NCI-H345 (cell line): ENCODE measurements at places on chromosomes 6 and 20.

DNA sequence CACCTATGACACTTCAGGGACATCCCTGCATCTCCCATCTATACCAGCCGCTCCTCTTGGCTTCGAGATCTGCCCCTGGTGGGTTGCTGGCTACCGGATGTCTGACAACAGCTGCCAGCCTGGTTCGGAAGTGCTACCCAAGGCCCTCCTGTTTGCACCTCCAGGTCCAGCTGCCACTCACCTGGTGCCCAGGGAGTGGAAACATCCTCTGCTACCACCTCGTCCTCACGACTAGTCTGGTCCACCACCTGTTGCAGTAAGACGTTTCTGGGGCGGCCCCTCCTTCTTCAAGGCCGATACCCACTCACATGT is 8.3 kb upstream of the PCMTD2 start:
- DNase-seq: no peak

- DNase-seq: peak; percentile 35
These were observed 512 bp downstream of the TAP1 start for GRCh38 chr6:32852844-32853540.

DNA sequence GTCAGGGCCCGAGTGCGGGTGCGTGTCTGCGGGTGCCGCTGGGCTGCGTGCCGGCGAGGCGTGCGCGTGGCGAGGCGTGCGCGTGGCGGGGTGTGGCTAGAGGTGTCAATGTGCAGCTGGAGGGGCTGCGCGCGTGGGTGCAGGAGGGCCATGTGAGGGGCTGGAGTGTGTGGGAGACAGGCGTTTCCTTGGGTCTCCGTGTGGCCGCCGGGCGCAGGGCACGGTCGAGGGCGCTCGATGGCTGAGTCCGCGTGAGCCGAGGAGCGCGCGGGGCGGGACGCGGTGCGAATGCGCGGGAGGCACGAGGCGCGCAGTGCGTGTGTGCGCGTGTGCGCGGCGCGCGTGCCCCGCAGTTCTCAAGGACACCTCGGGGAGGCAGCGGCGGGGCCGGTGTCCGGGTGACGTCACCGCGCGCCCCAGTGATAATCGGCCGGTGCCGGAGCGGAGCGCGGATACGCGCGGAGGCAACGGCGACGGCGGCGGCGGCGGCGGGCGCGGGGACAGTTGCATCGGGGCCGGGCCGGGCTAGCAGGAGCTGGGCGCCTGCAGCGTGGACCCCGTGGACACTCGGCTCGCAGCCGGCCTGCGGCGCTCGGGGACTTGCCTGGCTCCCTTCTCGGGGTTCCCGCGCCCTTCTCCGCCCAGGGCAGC is 38.7 kb downstream of the YTHDF1 start:
- peak; percentile 40 for DNase-seq

DNA sequence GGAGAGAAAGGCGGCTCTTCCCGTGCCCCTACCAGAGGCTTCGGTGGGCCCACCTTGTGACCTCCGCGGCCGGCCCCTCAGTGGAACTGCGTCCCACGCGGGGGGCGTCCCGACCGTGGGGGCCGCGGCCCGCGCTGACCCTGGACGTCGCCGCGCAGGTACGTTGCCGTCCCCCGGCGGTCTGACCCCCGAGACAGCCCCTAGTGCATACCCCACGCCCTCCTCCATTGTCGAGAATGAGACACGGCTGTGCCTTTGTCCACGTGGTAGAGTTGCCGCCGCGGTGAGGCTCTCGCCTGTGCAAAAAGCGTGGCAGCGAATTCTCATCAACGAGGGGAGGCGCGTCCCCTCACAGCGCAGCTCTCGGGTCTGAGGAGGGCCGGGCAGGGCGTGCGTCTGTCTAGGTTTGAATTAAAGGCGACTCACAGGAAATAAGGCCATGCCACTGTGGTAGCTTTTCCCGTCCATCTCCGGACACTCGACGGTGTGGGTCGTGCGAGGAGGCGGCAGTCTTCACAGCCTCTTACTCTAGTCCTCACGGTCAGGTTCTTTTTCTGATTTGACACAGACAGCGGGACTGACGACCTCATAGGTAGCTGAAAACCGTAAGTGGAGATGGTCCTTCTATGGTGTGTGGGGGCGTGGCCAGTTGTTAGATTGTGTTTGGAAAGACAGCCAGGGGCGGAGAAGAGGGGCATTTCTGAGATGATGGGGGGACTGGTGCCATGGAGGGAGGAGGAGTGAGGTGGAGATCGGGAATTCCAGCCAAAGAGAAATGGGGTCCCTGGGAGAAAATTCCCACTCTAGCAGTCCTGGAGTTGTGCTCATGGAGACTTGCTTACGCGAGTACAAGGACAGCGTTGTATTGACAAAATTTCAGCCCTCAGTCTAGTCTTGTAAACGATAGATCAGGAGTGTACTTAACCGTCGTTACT is 580 bp downstream of the NXT1 start:
- DNase-seq: peak; percentile 51

- no peak for DNase-seq
These were observed 19.5 kb upstream of the SLC22A16 start for GRCh38 chr6:110495949-110496348.

GRCh38 chr20:48891235-48892048 is 30.1 kb upstream of the ARFGEF2 start:
- no peak for DNase-seq

GRCh38 chr6:39792540-39793450 is 619 bp downstream of the DAAM2 start:
- no peak for DNase-seq

- no peak for DNase-seq
These were observed 10.3 kb upstream of the IER3 start for GRCh38 chr6:30754631-30755030.

DNA sequence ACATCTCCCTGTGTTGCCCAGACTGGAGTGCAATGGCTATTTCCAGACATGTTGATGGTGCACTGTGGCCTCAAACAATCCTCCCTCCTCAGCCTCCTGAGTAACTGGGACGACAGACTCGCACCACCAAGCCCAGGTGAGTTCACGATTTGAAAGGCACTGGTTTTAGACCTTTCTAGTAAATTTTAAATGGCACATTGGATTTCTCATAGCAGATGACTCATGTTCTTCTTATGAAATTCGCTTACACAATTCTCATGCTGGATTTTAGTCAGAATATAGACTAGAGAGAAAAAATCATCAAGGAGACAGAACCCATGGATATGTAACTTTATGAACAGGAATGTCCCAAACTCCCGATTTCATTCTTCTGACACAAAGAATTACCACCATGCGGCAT is 18.1 kb upstream of the PXDC1 start:
- DNase-seq: no peak

DNA sequence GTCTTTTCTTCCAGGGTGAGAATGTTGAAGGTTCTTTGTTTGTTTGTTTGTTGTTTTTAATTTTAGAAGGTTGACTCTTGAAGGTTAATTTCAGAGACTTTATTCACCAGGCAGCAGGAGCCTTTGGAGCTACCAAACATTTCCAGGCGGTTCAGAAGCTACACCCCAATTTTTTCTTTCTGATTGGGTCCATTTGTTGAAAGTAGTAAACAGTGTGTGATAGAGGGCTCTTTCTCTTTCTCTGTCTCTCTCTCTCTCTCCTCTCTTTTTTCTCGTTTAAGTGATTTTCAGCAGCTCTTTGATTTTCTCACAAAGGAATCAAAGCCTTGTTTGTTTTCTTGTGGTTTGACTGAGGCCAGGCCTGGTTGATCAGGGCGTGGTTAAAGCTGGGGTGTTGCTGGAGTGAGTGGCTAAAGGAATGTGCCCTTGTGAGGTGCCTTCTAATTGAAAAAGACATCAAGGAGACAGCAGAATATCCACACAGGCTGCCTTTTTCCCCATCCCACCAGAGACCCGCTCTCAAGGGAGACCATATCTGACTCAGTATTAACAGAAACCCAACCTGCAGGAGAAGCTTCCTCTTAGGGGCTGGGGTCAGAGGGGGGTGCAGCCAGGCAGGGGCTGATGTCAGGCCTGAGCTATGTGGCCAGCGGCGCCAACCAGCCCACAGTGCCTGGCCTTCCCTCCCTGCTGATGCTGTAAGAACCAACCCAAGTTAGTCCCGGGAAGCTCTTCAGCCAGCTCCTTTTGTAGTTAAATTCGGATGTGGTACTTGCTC is 40.4 kb upstream of the NAA20 start:
- no peak for DNase-seq

DNA sequence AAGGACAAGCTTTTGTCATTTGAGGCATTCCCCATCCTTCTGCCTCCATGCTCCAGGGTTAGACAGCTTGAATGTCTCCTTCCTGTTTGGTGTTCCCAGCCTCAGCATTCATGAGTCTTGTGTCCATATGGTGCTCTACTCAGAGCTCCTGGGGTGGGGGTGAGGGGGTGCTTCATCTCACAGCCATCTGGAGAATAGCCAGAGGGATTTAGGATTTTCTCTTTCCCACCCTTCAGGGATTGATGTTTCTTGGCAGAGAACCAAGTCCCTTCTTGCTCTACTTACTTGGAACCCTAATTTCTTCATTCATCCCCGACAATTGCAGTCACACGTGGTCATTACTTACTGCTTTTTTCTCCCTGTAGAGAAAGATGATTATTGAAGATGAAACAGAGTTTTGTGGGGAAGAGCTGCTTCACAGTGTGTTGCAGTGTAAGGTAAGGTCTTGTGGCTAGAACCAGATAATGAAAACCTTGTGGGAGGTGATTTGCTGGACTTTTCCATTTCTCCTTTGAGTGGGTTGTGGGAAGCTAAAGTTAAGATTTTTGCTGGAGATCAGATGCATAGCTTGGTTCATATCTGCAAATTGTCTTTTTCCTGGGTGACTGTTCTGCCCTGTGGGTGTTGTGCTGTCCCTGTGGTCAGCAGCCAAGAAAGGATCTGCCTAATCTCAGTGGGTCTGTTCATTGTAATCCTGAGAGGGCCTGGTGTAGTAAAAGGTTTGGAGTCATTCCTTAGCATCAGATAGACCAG is 18.6 kb downstream of the CMTR1 start:
- no peak for DNase-seq

- DNase-seq: no peak
These were observed 119.4 kb downstream of the RFPL4B start for GRCh38 chr6:112466373-112467151.

DNA sequence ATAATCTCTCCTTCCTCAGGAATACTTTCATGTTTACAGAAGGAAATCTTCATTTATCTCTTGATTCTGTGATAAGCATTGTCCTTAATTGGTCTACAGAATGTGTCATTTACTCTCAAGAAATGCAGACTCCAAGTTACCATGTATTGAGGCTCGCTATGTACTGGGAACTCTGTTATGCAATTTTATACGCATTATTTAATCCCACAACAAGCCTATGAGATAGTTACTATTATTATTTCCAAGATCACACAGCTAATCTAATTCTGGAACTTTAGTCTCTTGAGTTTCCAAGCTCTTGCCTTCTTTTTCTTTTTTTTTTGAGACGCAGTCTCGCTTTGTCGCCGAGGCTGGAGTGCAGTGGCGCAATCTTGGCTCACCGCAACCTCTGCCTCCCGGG is 30.0 kb upstream of the RAB23 start:
- no peak for DNase-seq

GRCh38 chr6:136011475-136011874 is 160.0 kb downstream of the PDE7B start:
- DNase-seq: no peak

GRCh38 chr6:14676977-14677781 is 559.6 kb downstream of the CD83 start:
- no peak for DNase-seq

DNA sequence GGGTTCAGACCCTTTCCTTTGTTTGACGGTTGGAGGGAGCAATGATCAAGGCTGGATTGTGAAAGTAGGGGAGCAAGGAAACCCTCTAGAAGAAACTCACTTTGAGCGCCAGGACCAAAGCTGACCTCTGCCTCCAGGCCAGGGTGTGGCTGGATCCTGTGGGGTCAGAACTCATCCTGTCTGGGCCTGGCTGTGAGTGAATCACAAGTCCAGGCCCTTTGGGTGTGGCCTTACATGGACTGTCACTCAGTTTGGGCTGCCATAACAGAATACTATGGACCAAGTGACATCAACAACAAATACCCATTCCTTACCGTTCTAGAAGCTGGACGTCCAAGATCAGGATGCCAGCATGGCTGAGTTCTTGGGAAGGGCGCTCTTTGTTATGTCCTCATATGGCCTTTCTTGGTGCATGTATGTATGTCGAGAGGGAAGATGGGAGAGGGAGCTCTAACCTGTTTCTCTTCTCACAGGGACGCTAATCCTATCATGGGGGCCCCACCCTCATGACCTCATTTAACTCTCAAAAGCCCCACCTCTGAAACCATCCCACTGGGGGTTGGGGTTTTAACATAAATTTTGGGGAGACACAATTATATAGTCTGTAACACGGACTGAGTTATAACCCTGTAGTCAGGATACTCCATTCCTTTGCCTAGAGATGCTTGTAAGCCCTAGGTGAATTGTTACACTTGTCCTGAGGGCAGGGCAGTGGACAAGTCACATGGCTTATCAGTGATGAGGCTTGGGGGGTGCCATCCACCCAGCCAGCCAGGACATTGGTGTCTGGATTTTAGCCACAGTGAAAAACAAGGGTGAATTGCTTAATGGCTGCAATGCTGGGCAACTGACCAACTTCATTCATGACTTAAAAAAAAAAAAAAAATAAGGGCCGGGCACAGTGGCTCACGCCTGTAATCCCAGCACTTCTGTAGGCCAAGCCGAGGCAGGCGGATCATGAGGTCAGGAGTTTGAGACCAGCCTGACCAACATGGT is 80.0 kb downstream of the TRMT11 start:
- DNase-seq: no peak

DNA sequence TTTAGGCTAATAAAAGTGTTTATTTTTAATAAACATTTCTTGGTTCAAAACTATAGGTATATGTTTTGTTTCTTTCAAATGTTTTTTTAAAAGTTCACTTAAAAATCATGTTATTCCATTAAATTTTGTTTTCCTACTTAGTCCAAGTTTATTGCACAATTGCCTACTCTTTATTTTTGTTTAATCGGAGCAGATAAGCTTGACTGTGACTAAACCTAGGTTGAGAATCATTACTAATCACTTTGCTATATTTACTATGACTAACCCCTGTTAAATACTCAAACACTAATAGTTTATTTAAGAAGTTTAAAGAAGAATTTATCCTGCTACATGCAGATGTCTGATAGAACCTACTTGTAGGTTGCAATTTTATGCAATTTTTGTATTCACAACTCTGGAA is 18.8 kb downstream of the MAP3K4 start:
- DNase-seq: no peak

- DNase-seq: no peak
These were observed 104.8 kb downstream of the ARID1B start for GRCh38 chr6:156881687-156882629.

- no peak for DNase-seq
These were observed 17.6 kb downstream of the CBFA2T2 start for GRCh38 chr20:33507461-33507860.
